ENCODE measurements at places on chromosomes 11 and 22.

- DNase-seq: no peak
Measured at GRCh38 chr11:91850021-91850420, 374.6 kb upstream of the FAT3 start.

- no peak for DNase-seq
Measured at GRCh38 chr22:17874231-17874905, 100.1 kb upstream of the BID start.

DNA sequence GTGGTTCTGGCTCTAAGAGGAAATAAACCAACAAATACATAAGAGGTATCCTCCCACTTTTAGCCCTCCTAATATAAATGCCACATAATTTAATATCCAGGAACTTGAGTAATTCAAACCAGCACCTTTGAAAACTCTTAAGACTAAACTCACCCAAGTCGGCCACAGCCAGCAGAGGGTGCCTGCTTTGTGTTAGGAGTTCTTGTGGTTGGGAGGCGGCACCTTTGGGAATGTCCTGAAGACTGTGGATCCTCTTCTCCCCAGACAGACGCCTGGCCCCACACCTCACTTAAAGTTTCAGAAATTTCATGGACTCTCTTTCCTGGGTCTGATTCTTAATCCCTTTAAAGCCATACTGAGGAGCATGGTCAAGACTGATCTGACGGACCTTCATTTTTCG, 169.0 kb downstream of the TBC1D22A start:
- DNase-seq: no peak

GRCh38 chr22:42353883-42354727, 78.1 kb downstream of the NFAM1 start:
- DNase-seq: no peak

GRCh38 chr11:104873252-104873651, 25.0 kb downstream of the CASP12 start:
- no peak for DNase-seq

DNA sequence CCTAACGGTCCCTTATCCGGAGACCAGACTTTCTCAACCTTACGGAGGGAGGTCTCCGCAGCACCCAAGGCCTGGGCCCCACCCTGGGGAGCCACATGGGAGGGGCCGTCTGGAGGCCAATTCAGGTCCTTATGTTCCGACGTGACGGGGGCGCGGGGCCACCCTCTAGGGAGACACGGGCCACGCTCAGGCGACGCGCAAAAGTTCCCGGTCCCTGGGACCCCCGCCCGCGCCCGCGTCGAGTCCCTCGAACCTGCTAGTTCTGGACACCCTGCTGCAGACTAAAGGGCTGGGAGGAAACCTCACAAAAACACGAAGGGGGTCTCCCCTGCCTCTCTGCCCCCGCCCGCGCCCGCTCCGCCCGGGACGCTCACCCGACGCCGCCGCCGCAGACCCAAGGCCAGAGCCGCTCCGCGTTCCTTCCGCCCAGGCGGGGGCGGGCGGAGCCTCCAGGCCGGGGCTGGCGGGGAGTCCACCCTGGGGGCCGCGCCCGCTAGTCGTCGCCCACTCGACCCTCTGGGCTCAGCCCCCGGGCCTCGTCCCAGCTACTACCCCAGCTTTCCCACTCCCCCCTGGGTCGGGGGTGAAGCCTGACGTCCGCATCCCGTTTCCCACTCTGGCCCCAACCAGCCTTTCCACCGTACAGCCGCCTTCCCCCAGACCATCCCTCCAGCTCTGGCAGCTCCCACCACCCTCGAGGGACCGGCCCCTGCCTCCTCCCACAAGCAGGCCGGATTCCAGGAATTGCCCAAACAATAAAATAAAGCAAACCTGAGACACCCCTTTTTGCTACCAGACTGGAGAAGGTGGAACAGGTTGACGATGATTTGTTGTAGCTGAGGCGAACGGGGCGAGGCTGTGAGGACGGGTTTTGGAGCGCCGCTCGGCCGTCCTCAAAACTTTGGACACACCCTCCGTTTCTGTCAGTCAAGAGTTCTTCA, 2.7 kb downstream of the RNH1 start:
- peak; percentile 65 for DNase-seq

DNA sequence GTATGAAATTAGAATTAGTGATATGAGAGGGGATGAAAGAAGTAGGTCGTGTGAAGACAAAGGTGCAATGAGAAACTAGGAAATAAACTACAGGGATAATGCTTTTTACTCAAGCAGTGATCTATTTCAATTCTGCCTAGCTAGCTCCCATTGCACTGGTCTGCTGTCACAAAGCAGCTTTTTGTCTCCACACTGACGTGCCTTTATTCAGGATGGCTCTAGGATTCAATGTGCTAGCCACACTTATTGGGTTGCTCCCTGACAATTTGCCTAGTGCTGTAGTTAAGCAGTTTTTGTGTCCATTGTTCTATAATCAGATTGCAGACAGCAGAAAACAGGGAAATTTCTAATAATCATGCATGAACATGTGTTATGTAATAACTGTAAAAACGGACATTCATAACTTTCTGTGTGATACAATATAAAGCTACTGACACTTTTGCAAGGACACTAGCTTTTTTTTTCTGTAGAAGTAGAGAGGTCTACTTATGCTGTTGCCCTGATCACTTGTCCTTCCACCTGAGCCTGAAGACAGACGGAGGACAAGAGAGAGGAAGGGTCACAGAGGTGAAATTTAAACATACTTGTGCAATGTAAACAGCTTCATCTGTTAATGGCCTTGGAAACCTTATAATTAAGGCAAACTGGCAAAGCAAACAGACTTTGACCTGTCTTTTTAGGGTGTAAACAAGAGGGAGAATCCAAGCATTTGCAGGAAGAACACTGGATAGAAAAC, 269.6 kb downstream of the LRRC4C start:
- DNase-seq: no peak
